Naive thymus-derived CD8-positive, alpha-beta T cell (primary cell): ENCODE measurements at places on chromosomes 12 and 14. TPM values are rescaled to one million over a fixed set of nuclear protein-coding genes. Genes with fewer than 3 reads are reported as not detected.

- no peak for DNase-seq
These were observed 24.0 kb upstream of the GSG1 start for GRCh38 chr12:13127444-13127843.

GRCh38 chr12:490260-490659 is 30.5 kb downstream of the B4GALNT3 start:
- no peak for DNase-seq

DNA sequence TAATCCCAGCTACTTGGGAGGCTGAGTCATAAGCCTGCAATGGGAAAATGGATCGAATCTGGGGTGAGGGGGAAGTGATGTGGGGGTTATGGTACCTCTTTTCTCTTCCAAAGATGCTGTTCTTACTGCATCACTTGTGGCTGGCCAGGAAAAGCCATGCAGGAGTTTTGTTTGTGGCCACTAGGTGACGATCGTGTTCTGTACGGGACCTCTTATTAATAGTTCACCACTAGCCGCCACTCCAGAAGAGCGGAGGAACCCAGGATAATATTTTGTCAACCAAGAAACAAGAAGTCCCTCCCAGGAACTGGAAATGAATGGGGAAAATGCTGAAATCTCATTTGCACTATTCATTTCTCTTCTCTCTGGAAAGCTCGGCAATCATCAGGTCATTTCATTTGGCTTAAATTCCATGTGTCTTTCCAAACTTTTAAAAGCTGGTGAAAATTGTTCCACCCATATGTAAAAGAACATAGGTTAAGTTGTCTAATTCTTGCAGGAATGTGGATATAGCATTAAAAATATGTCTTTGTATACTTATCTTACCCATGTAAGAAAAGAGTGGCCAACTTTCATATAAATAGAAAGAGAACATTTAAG is 8.9 kb downstream of the GPR65 start:
- DNase-seq = no peak

- DNase-seq = no peak
These were observed 7.9 kb upstream of the DIO3 start for GRCh38 chr14:101553393-101553792.

DNA sequence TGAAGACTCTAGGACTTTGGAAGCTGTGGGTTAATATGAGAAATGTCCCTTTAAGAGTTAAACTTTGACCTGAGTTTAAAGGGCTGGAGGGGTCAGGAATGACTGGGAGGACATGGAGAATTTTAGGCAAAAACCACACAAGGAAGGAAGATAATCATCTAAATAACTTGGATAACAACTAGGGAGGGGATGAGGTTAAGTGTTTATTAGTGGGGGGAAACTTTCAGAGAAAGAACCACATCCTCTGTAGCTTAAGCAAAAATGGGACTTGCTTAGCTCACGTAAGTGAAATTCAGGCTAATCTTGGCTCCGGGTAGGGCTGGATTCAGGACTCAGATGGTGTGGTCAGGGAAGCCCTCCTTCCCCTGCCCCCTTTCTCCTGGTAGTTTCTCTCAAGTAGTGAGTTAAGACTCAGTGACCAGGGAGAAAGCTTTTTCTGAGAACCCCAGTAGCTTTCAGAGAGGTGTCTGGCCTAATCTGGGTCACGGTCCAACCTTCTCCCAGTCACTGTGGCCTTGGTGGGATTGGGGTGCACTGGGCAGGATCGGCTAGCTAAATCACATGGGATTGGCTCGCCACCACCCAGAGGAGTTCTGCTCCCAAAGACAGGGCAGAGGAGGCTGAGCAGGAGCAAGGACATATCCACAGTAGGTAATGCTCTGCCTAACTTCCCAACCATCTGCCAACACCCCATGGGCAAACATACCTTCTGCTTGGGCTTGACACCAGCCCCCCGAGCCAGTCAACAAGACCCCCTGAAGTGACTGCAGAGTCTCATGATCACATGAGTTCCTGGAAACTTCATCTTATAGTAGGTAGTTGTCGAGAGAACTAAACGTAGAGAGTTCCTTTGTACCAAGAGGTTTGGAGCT is 52.8 kb downstream of the ARF6 start:
- no peak for DNase-seq

DNA sequence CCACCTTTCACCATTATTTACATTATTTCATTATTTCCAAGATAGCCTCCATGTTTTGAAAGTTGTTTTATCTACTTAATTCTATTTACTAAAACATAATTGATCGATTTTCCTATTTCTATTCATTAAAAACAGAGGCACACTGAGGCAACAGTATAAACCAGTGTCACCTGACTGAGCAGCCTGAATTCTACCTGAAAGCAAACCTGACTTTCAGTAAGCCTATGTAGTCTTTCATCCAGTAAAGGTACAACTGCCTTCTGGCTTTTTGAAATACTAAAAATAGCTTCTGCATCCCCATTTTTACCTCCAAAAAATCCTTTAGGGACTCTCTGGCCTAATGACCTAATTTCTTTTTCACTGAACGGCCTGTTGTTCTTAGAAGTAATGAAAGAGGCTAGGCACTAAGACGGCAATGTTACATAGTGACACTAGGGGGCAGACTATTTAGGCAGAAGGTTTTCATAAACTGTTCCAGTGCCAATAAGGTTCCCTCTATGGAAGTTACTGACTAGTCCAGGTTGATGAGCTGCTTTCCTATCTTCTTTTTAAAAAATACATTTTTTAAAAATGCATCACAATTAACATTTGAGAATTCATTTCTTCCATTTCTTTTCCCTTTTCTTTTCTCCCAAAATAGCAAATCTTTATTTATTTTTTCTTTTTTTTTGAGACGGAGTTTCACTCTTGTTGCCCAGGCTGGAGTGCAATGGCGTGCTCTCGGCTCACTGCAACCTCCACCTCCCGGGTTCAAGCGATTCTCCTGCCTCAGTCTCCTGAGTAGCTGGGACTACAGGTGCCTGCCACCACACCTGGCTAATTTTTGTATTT is 17.5 kb downstream of the ANAPC5 start:
- DNase-seq = peak; percentile 33

GRCh38 chr14:99632410-99633035 is 12.4 kb upstream of the HHIPL1 start:
- no peak for DNase-seq

- no peak for DNase-seq
These were observed 4.3 kb downstream of the DEGS2 start for GRCh38 chr14:100155049-100155621.

DNA sequence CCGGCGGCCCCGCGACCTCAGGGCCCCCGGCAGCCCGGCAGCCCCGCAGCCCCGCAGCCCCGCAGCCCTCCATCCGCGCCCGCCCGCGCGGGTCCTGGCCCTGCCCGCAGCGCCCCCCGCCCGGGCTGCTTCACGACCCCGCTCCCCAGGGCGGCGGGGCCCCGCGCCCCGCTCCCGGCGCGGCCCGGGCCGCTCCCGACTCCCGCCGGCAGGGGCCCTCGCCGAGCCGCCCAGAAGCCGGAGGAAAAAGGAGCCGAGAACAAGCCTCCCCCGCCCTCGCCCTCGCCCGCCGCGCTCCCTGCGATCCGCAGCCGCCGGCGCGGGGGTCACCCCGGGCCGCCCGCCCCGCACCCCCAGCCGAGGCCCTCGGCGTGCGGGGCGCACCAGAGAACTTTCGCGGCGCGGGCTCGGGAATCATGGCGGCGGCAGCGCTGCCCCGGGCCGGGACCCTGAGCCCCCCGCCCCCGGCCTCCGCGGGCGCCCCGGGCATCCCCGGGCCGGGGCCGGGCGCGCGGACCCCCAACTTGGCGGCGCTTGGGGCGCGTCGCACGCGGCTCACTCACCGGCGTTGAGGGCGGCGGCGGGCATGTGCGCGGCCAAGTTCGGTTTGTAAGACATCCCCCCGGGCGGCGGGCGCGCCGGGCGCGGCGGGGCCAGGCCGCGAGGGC is 521 bp downstream of the CDK2AP1 start:
- peak; percentile 75 for DNase-seq

DNA sequence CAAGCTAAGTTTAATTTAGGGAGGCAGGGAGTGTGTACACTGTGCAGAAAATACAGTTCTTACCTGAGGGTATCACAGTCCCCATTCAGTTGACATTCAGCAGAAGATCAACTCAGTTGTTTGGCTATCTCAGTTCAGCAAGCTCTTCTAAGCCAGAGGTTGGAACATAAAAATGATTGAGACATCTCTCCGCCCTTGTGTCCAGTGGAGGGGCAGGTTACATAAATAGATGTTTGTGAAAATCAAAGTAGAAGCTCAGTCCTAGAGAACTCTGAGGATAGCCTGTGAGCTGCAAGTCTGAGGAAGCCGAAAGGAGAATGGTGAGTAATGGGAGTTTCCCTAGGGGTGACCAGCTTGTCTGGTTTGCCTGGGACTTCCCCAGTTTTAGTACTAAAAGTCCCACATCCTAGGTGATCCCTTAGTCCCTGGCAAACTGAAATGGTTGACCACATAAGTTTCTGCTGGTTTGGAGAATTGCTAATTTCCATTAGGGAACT is 251.4 kb upstream of the ATP2B1 start:
- DNase-seq = no peak

- DNase-seq = no peak
These were observed 29.8 kb downstream of the CALM1 start for GRCh38 chr14:90426663-90427062.

DNA sequence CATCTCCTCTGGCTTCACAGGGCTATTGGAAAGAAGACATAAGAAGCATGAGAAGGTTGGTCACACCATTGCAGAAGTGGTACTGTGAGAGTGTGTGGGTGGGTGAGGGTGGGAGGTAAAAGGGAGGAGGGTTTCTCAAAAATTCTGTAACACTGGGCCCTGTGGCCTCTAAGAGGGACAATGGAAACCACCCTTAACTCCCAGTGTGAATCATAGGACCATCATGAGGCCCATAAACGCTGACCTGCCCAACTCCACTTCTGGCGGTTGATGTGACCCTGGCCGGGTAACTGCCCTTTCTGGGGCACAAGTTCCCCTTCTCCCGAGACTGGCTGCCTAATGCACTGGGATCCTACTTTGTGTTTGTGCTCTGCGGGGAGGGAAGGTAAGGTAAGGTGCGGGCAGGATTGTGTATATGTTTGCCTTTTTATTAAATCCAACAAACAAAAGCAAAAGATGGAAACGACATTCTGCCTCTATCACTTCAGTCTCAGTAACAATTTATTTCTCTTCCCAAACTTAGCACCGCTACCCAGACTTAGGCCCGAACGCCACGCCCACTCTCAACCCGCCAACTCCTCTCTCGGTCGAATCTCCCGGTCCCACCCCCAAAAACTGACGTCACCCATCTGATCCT is 551 bp downstream of the METTL1 start:
- DNase-seq = peak; percentile 74

DNA sequence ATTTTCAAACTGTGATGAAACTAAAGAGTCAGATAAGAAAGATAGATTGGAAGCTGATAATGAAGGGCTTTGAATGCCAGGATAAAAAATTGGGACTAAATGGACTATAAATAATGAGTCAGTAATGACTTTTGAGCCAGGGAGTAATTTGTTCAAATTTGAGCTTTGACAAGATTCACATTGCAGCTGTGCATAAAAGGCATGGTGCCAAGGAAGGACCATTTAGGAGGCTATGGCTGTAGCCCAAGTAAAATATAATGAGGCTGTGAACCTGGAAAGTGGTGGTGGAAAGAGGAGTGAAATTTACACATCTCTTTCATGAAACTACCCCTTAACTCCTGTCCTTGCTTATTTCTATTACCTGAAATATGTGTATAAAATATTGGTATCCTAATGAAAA is 218.5 kb downstream of the SLC6A15 start:
- no peak for DNase-seq

DNA sequence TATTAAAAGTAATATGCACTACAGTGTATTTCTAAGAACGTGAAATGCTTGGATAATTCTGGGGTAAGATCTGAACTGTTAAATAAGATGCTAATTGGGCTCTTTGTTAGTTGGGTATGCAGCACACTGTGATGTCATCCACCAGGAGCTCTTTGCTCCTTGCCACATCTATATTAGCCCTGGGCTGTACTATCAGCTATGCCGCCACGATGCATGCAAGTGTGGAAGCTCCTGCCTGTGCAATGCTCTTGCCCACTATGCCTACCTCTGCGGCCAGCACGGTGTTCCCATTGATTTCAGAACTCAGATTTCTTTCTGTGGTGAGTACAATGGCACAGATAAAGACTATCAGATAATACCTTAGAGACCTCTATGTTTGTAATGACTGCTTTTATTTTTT is 165.6 kb downstream of the OTOGL start:
- no peak for DNase-seq

DNA sequence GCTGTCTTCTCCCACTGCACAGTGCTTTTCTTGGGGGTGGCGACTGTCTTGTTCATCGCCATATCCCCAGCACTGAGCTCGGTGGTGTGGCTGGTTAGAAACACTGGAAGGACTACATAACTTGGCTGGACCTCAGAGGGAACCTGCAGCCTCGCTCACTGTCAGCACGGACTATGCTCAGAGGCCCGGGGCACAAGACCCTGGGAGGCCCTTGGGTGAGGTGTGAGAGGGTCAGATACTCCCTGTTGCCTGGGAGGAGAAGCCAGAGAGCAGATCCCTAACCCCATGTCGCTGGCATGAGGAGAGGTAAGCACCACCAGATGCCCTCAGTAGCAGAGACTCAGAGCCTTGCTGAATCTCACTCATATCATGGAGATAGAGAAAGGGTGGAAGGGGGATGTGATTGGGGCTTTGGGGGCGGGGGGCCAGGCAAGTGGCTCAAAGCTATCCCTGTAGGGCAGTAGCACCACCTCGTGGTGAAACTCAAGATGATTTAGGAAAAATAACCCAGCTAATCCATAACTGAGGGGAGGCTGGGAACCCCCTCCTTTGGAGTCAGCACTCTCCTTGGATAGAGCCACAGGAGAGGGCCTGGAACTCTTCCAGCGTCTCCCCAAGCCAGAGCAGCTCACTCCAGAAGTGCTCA is 18.7 kb upstream of the HDAC7 start:
- DNase-seq = peak; percentile 50

GRCh38 chr14:24113801-24114531 is 611 bp upstream of the DCAF11 start:
- DNase-seq = peak; percentile 65

GRCh38 chr12:44193281-44193680 is 357.4 kb downstream of the TMEM117 start:
- no peak for DNase-seq

- no peak for DNase-seq
These were observed 68.5 kb upstream of the CSRP2 start for GRCh38 chr12:76947304-76947703.

GRCh38 chr12:93116632-93117031 is 187.5 kb upstream of the EEA1 start:
- no peak for DNase-seq

- no peak for DNase-seq
These were observed 84.2 kb downstream of the SCN8A start for GRCh38 chr12:51675071-51675803.

DNA sequence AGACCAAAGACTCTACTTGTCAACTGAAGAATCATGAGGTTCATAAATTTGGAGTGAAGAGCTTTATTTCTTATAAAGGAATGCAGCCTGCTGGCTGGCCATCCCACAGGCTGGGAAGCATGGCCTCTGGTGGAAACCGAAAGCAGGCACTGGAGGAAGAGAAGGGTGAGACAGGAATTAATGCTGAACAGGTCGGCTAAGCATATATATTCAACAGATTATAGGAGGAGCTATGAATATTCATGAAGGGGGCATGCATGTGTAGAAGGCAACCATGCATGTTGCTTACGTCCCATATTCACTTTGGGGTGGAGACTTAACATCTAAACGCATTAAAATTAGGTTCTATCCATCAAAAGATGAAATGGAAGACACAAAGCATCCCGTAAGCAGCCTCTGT is 20.6 kb upstream of the RGS6 start:
- DNase-seq = no peak

CAPZA3 gene
- not detected for total RNA-seq

PRPH gene
- total RNA-seq = not detected

ACOT6 gene
- total RNA-seq = not detected

FAM181A gene
- total RNA-seq = not detected

CLEC14A gene
- not detected for total RNA-seq

IL26 gene
- total RNA-seq = not detected

KRT83 gene
- total RNA-seq = not detected

NAV3 gene
- not detected for total RNA-seq

RPGRIP1 gene
- total RNA-seq = not detected

SLC24A4 gene
- not detected for total RNA-seq
